ENCODE measurements at places on chromosomes 5 and 9. TPM values are rescaled to one million over a fixed set of nuclear protein-coding genes. Genes with fewer than 3 reads are reported as not detected.

Gene SIGMAR1
- polyA plus RNA-seq = 50.3 TPM

Gene AGXT2
- 47.9 TPM for polyA plus RNA-seq

DNA sequence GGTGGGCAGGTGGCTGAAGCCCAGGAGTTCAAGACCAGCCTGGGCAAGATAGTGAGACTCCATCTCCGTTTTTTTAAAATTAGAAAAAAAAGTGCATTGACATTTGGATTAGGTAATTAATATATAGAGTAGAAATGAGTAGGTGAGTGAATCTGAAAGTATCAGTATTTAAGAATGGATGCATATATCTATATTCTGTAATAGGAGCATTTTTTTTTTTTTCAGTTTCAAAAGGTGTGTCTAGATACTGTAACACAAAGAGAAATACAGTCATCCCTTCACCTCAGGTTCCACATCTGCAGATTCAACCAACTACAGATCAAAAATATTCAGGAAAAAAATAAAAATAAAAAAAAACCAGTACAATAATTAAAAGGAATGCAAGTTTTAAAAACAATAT is 50.8 kb downstream of the RBM27 start:
- DNase-seq = no peak

DNA sequence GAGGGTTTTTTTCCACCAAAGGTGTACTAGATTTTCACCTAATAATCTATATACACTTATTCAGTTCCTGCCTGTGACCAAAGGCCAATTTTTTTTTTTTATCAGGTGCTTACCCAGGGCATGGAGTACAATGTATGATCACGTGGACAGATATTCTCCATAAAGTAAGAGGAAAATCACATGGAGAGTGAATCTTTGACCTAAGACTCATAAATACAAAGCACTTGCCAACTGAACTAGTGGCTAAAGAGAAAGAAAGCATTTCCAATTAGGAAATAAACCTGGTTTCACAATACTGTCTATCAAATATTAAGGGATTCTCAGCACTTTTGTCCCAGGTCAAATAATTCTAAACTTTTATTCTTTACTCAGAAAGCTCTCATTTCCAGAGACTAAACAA is 33.0 kb upstream of the CEP120 start:
- no peak for DNase-seq

GRCh38 chr9:99607842-99608448 is 213.7 kb upstream of the NR4A3 start:
- DNase-seq = no peak

Measured in left renal cortex interstitium (tissue), 4 donors.